ENCODE measurements at places on chromosomes 11 and 22. TPM values are rescaled to one million over a fixed set of nuclear protein-coding genes. Genes with fewer than 3 reads are reported as not detected.

The ZNF214 gene
- total RNA-seq = 4.4 TPM

The OR8D4 gene
- not detected for total RNA-seq

The OR10G8 gene
- not detected for total RNA-seq

The RPL27A gene
- 1,351 TPM for total RNA-seq

The FAM180B gene
- total RNA-seq = 0.94 TPM

The IL17REL gene
- not detected for total RNA-seq

The TRIM48 gene
- not detected for total RNA-seq

The GAL3ST1 gene
- not detected for total RNA-seq

The SYT7 gene
- total RNA-seq = 0.53 TPM

The APOBEC3B gene
- total RNA-seq = 0.82 TPM

The ISX gene
- not detected for total RNA-seq
